ENCODE measurements at places on chromosomes 6 and 20.

DNA sequence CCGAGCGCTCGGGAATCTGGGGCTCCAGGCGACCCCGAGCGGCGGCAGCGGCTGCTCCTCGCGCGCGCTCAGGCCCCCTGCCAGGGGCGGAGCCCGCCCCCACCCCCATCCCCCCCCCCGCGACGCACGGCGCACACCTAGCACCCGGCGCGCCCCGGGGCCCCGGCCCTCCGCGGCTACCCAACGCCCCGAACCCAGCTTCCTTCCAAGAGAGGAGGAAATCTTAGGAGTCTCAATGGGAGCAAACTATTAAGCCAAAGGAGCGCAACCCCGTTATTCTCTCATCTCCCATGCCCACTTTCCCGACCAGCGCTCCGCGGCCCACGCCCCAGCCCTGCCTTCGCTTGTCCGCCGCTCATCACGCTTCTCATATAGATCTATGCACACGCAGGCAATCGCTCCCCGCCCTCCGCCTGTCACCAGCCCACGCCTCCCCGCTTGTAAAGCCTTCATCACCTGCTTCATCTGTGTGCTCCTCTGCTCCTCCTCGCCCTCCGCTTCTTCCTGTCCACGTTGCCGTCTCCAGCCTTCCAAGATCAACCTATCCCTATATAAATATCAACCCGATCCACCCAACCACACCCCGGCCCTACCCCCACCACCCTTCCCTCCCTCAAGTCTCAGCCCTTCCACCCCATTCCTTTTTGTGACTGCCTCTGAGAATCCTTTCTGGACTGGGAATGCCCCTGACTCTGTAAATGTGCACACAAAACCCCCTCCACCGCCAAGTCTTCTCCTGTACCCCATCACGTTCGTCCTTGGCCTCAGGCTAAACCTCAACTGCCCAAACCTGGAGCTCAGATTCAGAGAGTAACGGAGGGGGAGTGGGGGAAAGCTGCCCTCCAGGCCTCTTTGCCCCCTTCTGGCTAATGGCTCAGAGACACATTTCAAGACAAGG, at the start of gene DLK2:
TSS of gene DLK2 (minus strand) at position 18 of the 898 bp plus-strand sequence. CDS start 723 bp downstream, outside the sequence.
- H3K27me3 ChIP-seq, result peaks cover 8% of the 10 kb centered on the region
- DNase-seq, result no peak
- H3K4me1 ChIP-seq, result peaks cover 24% of the 10 kb centered on the region
- peak within 1 kb of the TSS; percentile 81 for H3K4me3 ChIP-seq
- peaks cover 5% of the 10 kb centered on the region for H3K36me3 ChIP-seq

- H3K4me3 ChIP-seq, result peak overlapping the region; percentile 20
- no peak for DNase-seq
- H3K27me3 ChIP-seq, result no peaks in the 10 kb centered on the region
Measured at GRCh38 chr20:47508278-47508677, 6.6 kb downstream of the NCOA3 start.

DNA sequence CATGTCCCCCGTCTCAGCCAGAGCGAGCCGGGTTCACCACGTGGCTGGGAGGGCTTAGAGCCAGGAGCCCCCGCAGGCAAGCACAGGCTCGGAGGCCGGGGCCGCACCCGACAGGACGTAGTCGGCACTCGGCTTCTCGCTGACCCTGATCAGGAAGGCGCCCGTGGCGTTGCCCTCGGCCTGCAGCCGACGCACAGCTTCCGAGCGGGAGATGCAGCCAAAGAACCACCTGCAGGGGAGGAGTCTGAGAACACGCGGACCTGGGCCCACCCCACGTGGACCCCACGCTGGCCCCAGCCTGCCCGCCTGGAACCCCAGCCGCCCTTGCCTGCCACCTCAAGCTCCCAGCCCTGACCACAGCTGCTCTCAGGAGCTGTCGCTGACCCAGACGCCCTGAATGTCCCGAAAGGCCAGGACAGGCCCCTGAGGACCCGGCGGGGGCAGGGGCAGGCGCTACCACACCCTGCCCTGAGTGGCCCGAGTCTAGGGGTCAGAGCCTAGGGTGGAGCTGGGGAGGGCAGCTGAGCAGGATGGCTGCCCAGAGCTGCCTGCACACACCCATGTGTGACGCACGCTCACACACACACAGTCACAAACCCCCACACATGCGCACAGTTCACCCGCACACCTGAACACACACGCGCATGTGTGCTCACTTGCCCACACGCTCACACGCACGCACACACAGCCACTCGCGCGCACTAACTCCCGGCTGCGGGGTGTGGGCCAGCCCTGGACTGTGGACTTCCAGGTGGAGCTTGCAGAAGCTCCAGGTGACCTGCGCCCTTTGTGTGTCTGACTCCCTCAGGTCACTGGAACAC, 2.1 kb downstream of the PTK6 start:
- H3K4me3 ChIP-seq, result no peak overlapping the region
- no peaks in the 10 kb centered on the region for H3K4me1 ChIP-seq
- H3K27ac ChIP-seq, result no peak overlapping the region
- no peaks in the 10 kb centered on the region for H3K27me3 ChIP-seq
- no peak for DNase-seq

DNA sequence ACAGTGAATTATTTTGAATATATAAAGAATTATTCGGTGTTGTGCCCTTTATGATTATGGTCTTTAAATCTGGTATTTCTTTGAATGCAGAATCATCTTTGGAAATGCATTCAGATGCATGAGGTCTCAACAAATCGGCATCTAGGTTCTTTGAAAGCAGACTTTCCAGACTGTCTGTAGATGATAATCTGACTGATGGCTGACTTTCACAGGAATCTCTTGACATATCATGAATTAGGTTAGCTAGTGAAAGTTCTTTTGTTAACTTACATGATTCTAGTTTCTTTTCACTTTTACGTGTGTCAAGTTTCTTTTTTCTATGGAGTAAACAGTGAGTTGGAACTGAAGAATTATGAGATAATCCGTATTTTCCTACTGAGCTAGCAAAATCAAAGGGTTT, 17.1 kb downstream of the HBS1L start:
- no peaks in the 10 kb centered on the region for H3K27me3 ChIP-seq
- no peak overlapping the region for H3K27ac ChIP-seq
- no peak overlapping the region for H3K4me3 ChIP-seq
- no peak for DNase-seq
- H3K4me1 ChIP-seq, result peaks cover 21% of the 10 kb centered on the region
- H3K36me3 ChIP-seq, result peaks cover 43% of the 10 kb centered on the region

DNA sequence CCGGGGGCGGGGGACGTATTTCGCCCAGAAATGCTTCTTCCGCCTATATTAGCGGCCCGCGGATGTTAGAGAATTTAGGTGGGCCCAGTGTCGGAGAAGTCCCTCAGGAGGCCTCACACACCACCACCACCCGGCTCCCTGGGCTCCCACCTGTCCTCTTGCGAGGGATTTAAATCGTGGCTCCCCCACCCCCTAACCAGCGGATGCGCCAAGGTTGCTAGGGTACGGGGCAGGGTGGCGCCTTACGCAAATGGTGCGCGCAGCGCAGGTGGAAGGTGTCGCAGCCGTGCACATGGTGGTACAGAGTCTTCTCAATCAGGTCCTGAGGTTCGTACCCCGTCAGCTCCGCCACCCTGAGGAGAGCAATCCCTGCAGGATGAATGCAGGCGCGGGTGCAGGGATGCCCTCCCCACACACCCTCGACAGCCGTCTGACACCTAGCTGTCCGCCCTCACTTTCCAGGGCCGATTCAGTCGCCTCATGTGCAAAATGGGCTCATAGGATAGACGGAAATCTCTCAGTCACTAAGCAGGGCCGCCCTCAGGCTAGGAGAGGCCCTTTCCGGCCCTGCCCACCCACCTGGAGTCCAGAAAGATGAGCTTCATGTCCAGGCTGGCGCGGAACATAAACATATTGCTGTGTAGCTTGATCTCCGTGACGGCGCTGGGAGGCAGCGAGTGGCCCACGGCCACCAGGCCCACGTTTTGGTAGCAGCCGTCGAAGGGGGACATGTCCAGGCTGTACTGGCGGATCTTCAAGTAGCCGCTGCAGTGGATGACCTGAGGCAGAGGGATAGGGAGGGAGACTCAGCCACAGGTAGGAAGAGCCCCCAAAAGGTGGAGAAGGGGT, 16.6 kb downstream of the SIM1 start:
- H3K27me3 ChIP-seq, result no peaks in the 10 kb centered on the region
- H3K4me3 ChIP-seq, result no peak overlapping the region
- H3K27ac ChIP-seq, result no peak overlapping the region
- DNase-seq, result no peak

GRCh38 chr20:24916412-24916811, 32.7 kb upstream of the CST7 start:
- DNase-seq, result no peak
- H3K36me3 ChIP-seq, result no peaks in the 10 kb centered on the region
- H3K27me3 ChIP-seq, result peaks cover 5% of the 10 kb centered on the region
- no peak overlapping the region for H3K4me3 ChIP-seq

GRCh38 chr6:16498237-16498636, 259.9 kb downstream of the GMPR start:
- H3K4me3 ChIP-seq, result no peak overlapping the region
- no peak overlapping the region for H3K27ac ChIP-seq
- peaks cover 31% of the 10 kb centered on the region for H3K4me1 ChIP-seq
- H3K27me3 ChIP-seq, result no peaks in the 10 kb centered on the region
- no peak for DNase-seq
- peaks cover 6% of the 10 kb centered on the region for H3K36me3 ChIP-seq

GRCh38 chr6:129297592-129297991, 412.4 kb downstream of the ARHGAP18 start:
- H3K4me1 ChIP-seq, result no peaks in the 10 kb centered on the region
- H3K27ac ChIP-seq, result no peak overlapping the region
- H3K4me3 ChIP-seq, result no peak overlapping the region

- no peaks in the 10 kb centered on the region for H3K27me3 ChIP-seq
- no peak overlapping the region for H3K27ac ChIP-seq
- H3K4me3 ChIP-seq, result no peak overlapping the region
- H3K4me1 ChIP-seq, result no peaks in the 10 kb centered on the region
- DNase-seq, result no peak
Measured at GRCh38 chr6:95248499-95248898, 328.8 kb upstream of the MANEA start.

GRCh38 chr20:44598423-44599305, 16.3 kb downstream of the PKIG start:
- H3K27me3 ChIP-seq, result no peaks in the 10 kb centered on the region
- H3K27ac ChIP-seq, result peak overlapping the region; percentile 63
- no peak overlapping the region for H3K4me3 ChIP-seq
- no peaks in the 10 kb centered on the region for H3K36me3 ChIP-seq
- peaks cover 8% of the 10 kb centered on the region for H3K4me1 ChIP-seq
- DNase-seq, result no peak

GRCh38 chr6:3444276-3445088, 12.4 kb downstream of the SLC22A23 start:
- DNase-seq, result no peak
- no peak overlapping the region for H3K4me3 ChIP-seq
- H3K27ac ChIP-seq, result no peak overlapping the region
- peaks cover 53% of the 10 kb centered on the region for H3K27me3 ChIP-seq

GRCh38 chr6:143125864-143126573, 65.3 kb downstream of the AIG1 start:
- no peaks in the 10 kb centered on the region for H3K27me3 ChIP-seq
- peaks cover 13% of the 10 kb centered on the region for H3K4me1 ChIP-seq
- DNase-seq, result no peak
- no peak overlapping the region for H3K27ac ChIP-seq
- H3K36me3 ChIP-seq, result no peaks in the 10 kb centered on the region

- H3K4me1 ChIP-seq, result no peaks in the 10 kb centered on the region
- H3K36me3 ChIP-seq, result peaks cover 4% of the 10 kb centered on the region
- no peak overlapping the region for H3K27ac ChIP-seq
Measured at GRCh38 chr6:161984713-161985112, 710.9 kb upstream of the AGPAT4 start.

DNA sequence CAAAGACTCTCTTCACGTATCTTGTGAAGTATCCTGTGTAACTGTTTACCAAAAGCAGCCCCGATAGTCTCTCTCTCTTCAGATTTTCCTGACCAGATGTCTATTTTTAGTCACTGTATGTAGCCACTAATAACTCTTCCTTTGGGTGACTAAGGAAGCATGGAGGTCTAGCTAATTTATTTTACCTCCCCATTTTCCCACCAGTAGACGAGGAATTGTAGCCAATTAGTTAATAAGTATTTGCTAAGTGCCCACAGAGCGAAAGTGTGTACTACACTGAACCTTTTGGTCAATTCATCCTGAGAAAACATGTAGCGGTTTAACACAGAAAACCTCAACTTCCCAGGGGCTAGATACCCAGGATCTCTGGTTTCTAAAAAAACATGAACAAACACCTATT, 180.6 kb downstream of the TBX18 start:
- DNase-seq, result no peak
- H3K4me1 ChIP-seq, result no peaks in the 10 kb centered on the region
- H3K27ac ChIP-seq, result no peak overlapping the region
- no peaks in the 10 kb centered on the region for H3K27me3 ChIP-seq
- H3K4me3 ChIP-seq, result no peak overlapping the region

- H3K4me3 ChIP-seq, result no peak overlapping the region
- H3K27me3 ChIP-seq, result no peaks in the 10 kb centered on the region
- H3K27ac ChIP-seq, result no peak overlapping the region
- no peaks in the 10 kb centered on the region for H3K4me1 ChIP-seq
- peaks cover 1% of the 10 kb centered on the region for H3K36me3 ChIP-seq
Measured at GRCh38 chr6:36154286-36154685, 24.0 kb downstream of the MAPK13 start.

DNA sequence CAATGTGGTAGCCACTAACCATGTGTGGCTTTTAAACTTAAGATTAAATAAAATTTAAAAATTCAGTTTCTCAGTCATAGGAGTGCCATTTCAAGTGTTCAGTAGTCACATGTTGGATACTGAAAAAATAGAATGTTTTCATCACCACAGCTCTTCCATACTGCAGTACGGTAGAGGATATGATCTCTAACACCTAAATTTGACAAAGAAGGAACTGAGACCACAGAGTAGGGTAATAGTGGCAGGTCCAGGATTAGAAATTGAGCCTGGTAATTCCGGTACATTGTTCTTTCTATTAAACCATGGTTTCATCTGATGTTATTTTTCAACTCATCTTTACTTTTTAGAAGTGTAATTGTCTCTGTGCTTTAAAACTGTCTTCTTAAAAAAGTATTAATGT, 104.0 kb downstream of the CD2AP start:
- H3K27ac ChIP-seq, result no peak overlapping the region
- no peaks in the 10 kb centered on the region for H3K27me3 ChIP-seq

DNA sequence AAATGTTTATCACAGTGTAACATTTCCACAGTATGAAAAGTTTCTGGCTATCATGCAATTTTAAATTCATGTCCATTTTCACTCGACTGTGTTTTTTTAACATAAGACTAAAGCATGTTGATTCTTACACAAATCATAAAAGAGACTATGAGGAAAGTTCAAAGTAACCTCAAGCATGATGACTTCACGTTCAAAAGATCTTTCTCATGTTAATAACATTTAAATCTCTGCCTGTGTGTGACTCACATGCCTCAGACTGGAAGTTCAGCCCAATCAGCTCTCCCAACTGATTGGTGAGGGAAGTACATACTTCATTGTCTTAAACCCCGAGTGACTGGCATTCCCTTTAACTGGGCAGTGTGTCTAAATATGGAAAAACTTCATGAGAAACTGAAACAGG, 37.4 kb downstream of the ATXN1 start:
- DNase-seq, result no peak
- H3K4me1 ChIP-seq, result peaks cover 55% of the 10 kb centered on the region
- no peaks in the 10 kb centered on the region for H3K27me3 ChIP-seq

- peak overlapping the region; percentile 97 for H3K4me3 ChIP-seq
- peak overlapping the region; percentile 93 for H3K27ac ChIP-seq
- DNase-seq, result no peak
Measured at GRCh38 chr6:35919827-35920751, 809 bp downstream of the SRPK1 start.

Data from central memory CD8-positive, alpha-beta T cell (primary cell).